ENCODE measurements at places on chromosomes 1 and 21.

DNA sequence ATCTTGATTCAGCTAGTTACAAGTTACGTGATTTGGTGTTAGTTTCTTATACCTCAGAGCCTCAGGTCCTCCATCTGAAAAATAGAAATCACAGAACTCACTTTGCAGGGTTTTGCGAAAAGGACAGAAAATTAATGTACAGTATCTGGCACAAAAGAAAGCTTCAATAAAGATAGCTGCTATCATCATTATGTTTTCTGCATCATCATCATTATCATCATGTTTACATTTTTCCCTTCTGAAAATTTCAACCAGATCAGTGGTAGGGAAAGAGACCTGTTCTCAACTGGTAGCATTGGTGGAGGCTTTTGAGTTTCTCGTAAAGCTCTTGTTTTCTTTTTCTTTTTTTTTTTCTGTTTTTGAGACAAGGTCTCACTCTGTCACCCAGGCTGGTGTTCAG lies 174.7 kb upstream of the PBX1 start:
- no peak for DNase-seq

DNA sequence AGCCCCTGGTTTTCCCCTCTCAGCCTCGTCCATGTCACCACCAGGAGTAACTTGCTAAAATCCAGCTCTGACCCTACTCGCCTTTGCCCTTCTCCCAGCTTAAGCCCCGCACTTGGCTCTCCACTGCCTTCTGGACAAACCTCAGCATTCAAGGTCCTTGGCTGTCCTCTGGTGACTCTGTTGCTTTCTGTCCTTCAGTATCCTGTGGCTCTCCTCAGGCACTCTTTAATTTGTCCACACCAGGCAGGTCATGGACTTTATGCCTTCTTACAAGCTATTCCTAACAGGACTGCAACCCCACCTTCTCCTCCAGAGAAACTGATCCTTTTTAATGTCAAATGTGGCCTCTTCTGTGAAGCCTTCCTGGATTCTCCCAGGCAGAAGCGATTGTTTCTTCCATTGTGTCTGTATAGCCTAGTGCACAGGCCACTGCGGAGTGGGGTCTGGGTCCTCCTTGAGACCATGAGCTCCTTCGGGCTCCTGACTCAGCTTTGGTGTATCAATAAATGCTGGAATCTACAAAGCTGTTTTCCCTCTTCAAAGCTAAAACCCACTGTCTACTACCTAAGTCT lies 26.7 kb upstream of the CTPS1 start:
- DNase-seq, result no peak

DNA sequence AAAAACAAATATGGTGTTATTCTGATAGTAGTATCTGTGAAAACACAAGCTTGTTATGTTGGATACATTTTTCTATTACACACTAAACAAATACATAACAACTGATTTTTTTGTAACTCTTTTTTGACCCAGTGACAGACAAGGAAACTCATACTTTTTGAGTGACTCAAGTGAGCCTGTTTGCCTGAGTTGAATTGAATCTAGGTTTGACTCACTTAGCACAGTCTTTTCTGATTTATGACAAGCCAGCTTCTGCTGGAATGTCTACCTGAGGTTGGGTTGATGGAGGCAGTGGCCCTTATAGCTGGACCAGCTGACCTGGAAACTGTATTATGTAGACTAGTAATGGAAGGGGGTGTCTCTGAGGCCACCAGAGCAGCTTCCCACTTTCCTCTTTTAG lies 4.2 kb upstream of the CLCA4 start:
- no peak for DNase-seq

DNA sequence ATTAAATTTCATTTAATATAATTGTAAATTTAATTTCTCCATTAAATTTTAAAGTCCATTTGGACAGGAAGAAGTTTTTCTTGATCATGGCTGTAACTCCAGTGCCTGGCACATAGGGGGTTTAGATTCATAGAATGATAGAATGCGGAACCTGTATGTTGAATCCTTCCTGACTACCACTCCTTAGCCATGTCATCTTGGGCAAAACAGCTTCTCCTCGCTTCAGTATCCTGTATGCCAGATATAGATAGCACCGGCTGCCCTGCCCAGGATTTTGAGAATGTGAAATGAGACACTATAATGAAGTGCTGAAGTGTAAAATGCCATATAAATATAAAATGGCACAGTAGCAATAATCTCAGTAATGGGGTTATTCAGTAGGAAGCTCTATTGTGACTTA lies 6.4 kb downstream of the DYRK1A start:
- DNase-seq, result no peak
